ENCODE measurements at places on chromosomes 1 and 21.

DNA sequence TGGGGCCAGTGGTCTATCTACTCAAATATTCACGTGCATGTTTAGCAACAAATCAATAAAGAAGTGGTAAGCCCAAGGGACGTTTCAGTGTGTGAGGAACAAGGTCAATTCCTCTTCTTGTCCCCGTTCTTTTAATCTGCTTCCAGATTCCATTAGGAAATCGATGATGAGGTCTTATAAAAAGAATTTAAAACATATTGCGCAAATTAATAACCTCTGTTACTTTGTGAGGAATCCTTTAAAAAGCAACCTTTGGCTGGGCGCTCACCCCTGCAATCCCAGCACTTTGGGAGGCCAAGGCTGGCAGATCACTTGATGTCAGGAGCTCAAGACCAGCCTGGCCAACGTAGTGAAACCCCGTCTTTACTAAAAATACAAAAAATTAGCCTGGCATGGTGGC lies 113.0 kb upstream of the TMPRSS2 start:
- DNase-seq = no peak

DNA sequence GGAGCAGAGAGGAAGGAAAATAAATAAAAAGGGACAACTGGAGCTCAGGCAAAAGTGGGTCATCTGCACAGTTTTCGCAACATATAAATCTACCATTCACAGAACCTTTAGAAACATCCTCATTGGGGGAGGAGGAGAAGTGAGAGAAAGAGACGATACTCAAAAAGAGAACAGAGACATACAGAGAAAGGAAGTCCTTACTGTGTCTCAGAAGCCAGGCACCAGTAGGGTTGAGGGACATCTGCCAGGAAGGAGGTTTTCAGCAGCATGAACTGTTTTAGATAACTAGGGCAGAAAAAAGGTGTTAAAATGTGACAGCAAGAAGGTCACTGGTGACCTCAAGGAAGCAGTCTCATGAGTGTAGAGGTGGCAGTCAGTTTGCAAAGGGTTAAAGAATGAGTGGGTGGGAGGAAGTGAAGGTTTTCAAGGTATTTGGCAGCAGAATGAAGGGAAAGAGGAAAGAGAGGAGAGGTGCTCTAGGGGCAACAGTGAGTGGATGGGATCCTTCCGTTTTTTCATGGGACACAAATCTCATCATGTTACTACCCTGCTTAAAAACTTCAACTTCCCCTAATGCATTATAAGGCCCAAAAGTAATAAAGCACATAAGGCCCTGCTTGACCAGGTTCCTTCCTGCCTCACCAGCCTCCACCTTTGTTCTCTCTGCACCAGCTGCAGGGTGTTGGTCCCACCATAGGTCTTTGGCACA lies 9.5 kb downstream of the JAK1 start:
- no peak for DNase-seq

GRCh38 chr1:81509594-81509993 lies 291.1 kb upstream of the ADGRL2 start:
- DNase-seq = no peak

- no peak for DNase-seq
These were observed 308.1 kb upstream of the RUNX1 start for GRCh38 chr21:35357041-35357780.

DNA sequence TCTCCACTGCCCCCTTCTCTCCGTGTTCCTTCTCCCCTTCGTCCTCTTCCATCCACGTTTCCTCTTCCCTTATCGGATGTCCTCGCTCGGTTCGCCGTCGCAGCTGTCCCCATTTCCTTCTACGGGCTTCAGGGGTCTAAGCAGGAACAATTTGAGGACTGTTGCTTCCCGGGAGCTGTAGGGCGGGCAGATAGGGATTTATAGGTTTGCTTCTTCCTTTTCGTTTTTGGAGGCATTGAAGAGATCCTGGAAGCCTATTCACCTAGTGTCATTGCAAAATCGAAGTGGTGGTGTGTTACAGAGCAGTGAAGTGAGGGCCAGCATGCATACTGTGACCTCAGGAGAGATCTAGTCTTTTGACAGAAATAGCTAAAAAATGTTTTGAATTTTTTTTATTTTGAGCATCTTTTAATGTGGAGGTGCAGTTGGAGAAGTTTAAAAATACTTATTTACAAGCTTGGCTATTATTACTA lies 897 bp downstream of the ZYG11B start:
- no peak for DNase-seq

DNA sequence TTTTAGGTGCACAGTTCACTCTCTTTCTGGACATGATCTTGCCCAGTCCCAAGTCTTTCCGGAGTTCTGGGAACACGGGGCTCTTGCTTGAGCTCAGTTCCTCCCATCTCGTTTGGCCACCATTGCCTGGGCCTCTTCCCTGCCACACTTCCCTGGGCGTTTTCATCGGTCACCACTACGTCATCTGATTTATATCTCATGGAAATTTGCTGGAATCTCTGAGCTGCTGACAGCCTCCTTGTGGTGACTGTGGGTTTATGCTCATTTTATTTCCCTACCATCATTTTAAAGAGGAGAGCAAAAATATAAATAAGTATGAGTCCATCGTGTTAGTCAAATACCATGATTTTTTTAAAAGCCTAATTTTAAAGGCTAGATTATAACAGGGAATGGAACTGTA lies 449.1 kb upstream of the KAZN start:
- DNase-seq = no peak

GRCh38 chr1:192003295-192004077 lies 154.8 kb upstream of the RGS18 start:
- DNase-seq = no peak

- peak; percentile 80 for DNase-seq
These were observed 130.0 kb upstream of the KCNJ15 start for GRCh38 chr21:38126666-38127303.

DNA sequence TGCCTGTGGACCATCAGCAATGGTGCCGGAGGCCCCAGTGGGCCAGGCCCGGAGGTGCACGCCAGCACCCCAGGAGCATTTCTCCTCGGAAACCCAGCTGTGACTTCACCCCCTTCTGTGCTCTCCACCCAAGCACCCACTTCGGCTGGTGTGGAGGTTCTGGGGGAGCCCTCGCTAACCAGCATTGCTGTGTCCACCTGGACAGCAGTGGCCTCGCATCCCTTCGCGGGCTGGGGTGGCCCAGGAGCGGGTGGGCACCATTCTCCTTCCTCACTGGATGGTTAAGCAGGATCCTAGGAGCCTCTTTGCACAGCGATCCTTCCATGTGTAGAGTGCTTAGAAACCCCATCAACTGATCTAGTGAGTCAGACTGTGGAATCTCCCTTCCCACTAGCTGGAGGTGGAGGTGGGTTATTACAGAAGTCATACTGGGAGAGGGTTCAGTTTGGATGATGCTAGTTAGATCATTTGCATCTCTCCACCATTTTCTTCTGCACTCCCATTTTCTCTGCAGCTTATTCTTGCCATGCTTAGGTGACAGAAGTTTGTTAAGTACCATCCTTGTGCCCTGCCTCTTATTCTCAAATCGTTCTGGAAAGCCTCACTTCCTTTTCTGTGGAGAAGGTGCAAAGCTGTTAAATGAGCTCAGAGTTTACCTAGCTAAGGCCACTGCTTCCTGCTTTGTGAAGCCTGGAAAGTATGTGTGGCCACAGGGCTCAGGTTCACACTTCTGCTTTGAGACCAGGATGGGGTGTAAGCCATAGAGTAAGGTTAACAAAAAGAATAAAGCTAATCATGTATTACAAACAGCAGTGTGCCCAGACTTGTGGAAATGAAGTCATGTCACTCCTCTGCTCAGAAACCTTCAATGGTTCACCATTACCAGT lies 32.3 kb downstream of the TBX19 start:
- no peak for DNase-seq

- no peak for DNase-seq
These were observed 50.7 kb upstream of the KCNE2 start for GRCh38 chr21:34313116-34313515.

- DNase-seq = no peak
These were observed 75.5 kb downstream of the JAK1 start for GRCh38 chr1:64890699-64891447.

DNA sequence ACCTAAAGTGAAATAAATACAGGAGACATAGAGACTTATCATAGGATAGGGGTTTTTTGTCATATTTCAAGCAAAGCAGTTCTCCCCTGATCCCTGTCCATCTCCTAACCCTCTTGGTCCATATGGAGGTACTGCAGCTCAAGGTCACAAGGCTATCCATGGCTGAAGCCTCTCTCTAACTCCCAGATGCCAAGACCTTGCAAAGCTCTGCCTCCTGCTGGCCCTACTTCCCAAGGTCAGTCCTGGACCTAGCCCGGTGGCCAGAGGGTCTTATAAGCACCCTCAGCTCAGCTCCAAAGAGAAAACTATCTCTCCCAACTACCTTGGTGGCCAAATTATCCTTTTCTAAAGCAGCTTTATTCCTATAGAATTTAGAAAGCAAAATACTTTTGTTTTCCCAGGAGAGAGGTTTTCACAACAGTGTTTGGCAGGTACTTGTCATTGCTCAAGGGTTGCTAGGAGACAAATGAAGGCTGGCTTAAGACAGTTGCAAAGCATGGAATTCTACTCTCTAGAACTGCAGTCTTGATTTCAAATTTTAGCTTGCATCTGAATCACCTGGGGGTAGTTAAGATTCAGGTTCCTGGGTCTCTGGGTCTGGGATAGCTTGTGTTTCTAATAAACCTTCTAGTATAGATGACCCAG lies 121.5 kb downstream of the XCL2 start:
- DNase-seq = no peak

DNA sequence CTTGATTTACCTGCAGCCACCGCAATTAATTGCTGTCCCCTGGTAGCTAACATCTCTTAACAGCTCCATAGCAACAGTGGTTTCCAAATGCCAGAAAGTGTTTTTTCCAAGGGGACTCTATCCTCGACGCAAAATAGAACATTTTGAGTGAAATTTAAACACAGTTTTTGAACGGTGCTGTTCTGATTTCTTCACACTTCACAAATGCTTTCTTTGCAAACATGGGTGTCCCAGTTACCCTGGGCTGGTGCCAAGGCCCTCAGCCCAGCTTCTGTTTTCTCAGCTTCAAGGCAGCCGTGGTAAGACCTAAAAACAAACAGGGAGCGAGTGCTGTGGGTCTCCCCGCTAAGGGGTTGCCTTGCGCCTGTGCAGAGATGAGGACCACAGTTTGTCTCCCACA lies 147.3 kb upstream of the VAMP3 start:
- no peak for DNase-seq

DNA sequence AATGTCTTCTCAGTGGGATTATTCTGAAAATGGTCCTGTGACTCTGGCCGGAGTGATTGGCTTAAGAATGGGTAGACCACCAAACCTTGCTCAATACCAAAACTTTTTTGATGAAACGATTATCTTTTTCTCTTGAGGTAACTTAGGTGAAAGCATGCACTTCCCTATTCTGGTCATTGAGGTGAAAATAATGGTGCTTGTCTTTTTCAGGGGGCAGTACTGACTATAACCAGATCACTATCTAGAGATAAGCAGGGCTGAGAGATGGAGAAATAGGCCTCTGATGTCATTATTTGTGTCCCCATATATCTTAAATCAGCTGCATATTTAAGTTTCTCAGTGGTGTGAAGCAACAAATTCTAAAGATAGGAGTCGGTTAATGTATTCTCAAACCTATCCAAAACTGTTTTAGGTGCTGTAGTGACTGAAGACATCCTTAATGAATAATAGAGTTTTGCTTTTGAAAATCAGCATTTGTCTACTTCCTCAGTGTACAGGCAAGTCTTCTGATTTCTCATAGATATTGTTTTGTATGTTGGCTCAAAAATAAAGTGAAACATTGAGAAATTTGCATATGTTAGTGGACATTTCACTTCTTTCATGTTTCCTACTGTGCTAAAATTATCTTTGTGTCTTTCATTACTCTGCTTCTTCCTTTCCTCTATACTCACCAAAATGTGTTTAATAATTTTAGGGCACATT lies 735.3 kb upstream of the ADGRL4 start:
- DNase-seq = no peak

- DNase-seq = no peak
These were observed 81.5 kb downstream of the CAMK2N1 start for GRCh38 chr1:20404466-20404865.

DNA sequence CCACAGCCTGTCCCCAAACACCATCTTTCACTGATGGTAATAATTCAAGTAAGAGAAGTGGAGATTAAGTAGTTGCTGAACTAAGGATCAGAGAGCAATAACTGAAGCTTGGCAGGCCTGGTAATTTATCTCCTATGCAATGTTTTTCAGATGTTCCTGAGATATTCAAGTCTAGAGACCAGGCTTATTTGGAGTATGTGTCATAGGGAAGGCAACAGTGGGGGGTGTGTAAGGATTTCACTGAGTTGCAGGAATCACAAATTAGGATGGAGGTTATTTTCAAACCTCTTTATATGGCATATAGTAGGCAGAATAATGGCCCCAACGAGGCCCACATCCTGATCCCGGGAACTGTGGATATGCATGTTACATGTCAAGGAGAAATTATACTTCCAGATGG lies 171.7 kb downstream of the KCNJ6 start:
- DNase-seq = no peak

DNA sequence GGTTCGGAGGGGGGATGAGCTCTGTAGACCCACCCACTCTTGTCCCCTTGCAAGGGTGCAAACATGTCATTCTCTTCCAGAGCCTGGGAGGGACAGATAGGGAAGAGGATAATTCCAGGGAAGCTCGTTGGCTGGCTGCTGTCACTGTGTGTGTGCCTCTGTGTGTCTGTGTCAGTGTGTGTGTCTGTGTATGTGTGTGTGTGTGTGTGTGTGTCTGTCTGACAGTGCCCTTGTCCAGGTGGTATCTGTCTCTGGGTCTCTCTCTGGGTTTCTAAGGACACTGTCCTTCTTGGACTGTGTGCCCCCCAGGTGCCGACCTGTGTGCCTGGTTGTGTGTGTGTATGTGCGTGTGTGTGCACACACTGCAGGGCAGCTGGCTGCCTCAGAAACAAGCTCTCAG lies 90.5 kb downstream of the ACTL8 start:
- DNase-seq = no peak

DNA sequence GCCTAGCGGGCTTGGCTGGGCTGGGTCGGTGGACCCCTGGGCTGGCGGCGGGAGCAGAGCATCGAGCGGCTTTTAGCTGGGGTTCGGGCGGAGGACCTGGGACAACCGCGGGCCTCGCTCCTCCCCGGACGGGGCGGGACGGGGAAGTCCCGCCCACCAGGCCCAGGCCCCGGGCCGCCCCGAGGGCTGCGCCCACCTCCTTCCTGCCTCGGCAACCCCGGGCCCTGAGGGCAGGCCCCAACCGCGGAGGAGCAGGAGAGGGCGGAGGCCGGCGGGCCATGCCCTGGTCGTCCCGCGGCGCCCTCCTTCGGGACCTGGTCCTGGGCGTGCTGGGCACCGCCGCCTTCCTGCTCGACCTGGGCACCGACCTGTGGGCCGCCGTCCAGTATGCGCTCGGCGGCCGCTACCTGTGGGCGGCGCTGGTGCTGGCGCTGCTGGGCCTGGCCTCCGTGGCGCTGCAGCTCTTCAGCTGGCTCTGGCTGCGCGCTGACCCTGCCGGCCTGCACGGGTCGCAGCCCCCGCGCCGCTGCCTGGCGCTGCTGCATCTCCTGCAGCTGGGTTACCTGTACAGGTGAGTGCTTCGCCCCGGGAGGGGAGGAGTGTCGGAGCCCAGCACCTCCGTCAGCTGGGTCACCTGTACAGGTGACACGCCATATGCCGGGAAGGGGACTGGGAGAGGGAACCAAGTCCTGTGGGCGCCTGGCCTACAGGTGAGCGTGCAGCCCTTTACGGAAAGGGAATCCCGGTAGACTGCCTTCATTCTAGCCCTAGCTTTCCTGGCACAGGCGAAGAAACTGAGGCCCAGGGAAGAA lies at the start of gene XKR8:
Gene XKR8, plus strand, starts transcription at position 182 of the 812 bp plus-strand sequence. Its CDS starts 97 bp downstream, at position 279.
- DNase-seq = peak; percentile 94

All from NCI-H510A treated with DMSO at 0.1 percent for 48 hours (cell line).